ENCODE measurements at places on chromosomes 12 and 14. TPM values are rescaled to one million over a fixed set of nuclear protein-coding genes. Genes with fewer than 3 reads are reported as not detected.

The APOF gene
- total RNA-seq = not detected

The ERC1 gene
- total RNA-seq = 37.7 TPM

The SPIC gene
- not detected for total RNA-seq

The LYZ gene
- 796 TPM for total RNA-seq

The CCDC177 gene
- not detected for total RNA-seq

The LRRC23 gene
- 76.5 TPM for total RNA-seq

The FGF23 gene
- total RNA-seq = not detected

The MAP3K9 gene
- total RNA-seq = 9.7 TPM

The CHGA gene
- not detected for total RNA-seq

The PLEKHD1 gene
- under 0.01 TPM for total RNA-seq

The AVPR1A gene
- total RNA-seq = 0.33 TPM

The THTPA gene
- total RNA-seq = 27.2 TPM

The KCNK10 gene
- not detected for total RNA-seq

The BLOC1S1 gene
- total RNA-seq = 130 TPM

The SERPINA12 gene
- not detected for total RNA-seq

Data from upper lobe of left lung (tissue), 6 donors.